ENCODE measurements at places on chromosomes 3 and 15.

- DNase-seq: no peak
Measured at GRCh38 chr15:63465104-63465503, 39.3 kb upstream of the USP3 start.

GRCh38 chr3:12486916-12487315, 2.6 kb downstream of the TSEN2 start:
- no peak for DNase-seq

GRCh38 chr3:56919137-56919796, 117.5 kb upstream of the ARHGEF3 start:
- no peak for DNase-seq

DNA sequence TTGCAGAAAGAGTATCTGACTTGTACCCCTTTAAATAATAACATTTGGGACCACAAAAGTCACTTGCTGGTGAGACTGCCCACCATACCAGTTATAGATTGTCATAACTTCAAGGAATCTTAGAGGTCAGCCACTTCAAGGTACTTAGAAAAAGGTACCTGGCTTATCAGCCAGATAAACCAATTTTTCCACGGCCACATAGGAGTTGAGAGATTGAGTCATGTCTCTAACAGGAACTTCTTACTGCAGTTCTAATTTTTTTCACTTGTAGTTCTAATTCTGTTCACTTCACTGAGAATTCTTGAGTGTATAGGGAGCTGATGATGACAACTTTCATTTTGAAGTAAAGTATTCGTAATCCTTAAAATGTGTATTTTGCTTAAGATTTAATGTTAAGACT, 317.1 kb upstream of the CBLB start:
- DNase-seq: no peak

DNA sequence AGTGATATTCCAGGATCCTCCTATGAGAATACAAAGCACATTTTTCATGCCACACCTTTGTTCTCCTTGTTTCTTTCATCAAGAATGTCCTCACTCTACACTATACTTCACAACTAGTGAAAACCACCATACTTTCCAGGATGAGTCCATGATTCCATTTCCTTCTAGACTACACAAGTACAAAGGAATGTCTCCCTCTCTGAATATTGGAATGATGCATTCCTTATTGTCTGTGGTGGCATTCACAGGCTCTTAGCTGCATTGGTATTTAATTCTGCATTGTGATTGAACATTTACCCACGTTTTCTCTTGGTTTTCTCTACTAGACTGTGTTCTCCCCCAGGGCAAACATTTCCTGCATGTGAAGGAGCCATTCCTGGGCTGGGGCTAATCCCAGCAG, 217.5 kb downstream of the RAP2B start:
- no peak for DNase-seq

GRCh38 chr3:104856741-104857140, 510.0 kb upstream of the ALCAM start:
- DNase-seq: no peak

- DNase-seq: no peak
Measured at GRCh38 chr3:149892371-149892770, 78.3 kb downstream of the PFN2 start.

DNA sequence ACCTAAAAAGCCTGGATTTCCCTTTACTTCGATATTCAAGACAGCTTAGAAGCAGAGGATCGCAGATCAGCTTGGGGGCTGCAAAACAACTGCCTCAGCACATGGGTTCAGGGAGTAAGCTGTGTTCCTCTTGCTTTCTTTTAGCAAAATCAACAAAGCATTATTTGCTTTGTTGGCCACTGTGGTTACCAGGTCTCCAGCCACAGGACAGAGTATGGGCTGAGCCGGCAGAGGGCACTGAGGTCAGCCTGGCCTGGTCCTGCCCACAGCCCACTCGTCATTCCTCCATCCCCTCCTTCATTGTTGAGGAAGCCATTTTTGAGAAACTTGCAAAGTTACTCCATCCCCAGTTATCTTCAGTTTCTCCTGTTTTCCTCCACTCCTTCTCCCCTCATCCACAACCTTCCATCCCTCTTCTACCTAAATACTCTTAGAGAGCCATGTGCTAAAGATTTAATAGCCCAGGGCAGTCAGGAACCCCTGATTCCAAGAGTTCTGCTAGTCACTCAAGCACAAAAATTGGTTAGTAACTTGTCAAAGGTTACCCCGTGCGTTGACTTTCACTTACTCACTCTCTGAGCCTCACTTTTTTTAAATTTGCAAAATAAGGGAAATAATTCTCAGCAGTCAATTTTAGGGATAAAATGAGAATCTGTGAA, 60.0 kb upstream of the HES1 start:
- DNase-seq: peak; percentile 87

- DNase-seq: peak; percentile 18
Measured at GRCh38 chr3:15649858-15650257, 48.3 kb downstream of the BTD start.

DNA sequence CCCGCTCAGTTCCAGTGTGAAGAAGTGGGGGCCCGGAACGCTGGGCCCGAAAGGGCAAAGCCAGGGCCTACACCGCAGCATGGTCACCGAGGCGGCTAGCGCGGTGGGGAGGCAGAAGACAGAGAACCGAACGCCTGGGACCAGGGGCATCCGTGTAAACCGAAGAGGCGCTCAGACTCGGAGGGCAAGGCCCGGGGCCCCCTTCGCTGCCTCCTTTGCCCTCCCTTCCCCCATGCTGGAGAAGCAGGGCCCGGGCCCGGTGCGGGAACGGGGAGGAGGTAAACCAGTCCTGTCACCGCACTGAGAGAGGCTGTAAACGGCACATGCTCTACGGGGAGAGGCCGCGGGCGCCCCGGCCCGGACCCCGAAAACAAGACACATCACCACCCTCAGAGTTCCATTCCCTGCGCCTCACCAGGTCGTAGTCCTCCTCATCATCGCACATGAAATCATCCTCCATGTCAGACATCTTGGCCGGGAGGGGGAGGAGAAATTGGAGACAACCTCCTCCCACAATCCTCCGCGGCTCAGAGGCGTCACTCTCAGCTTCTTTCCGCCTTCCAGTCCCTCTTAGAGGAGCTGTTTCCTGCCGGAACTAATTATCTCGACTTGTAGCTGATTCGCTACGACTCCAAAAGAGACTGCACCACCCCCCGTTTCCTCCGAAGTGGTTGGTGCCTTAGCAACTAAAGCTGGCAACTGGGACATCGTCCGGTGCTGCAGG, at the start of gene COPS2:
Gene COPS2, minus strand, starts transcription at position 490 of the 724 bp plus-strand sequence. Its CDS starts 21 bp downstream, at position 469.
- DNase-seq: peak; percentile 98

GRCh38 chr3:194253270-194253669, 97.9 kb downstream of the CPN2 start:
- DNase-seq: no peak

- no peak for DNase-seq
Measured at GRCh38 chr3:32282578-32283154, 44.2 kb downstream of the CMTM8 start.

- no peak for DNase-seq
Measured at GRCh38 chr3:94587291-94587690, 524.4 kb downstream of the NSUN3 start.

DNA sequence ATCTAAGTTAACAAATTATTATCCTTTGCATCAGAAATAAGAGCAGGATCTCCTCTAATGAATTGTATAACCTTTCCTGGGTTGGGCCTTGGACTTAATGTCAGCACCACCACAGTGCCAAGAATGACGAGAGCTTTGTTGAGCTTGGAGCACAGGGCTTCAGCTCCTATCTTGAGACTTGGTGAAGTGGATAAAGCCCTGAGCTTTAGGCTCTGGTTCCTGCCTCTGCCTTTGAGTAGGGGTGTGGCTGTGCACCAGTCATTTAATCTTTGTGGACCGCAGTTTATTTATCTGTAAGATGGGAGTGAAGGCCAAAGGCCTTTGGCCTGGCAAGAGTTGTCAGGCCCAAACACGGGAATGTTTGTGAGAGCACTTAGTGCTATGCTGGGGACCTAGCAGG, 162.2 kb downstream of the VGLL4 start:
- no peak for DNase-seq

GRCh38 chr3:18208856-18209255, 216.3 kb downstream of the SATB1 start:
- no peak for DNase-seq

GRCh38 chr15:44536302-44536961, 515 bp upstream of the EIF3J start:
- peak; percentile 83 for DNase-seq

DNA sequence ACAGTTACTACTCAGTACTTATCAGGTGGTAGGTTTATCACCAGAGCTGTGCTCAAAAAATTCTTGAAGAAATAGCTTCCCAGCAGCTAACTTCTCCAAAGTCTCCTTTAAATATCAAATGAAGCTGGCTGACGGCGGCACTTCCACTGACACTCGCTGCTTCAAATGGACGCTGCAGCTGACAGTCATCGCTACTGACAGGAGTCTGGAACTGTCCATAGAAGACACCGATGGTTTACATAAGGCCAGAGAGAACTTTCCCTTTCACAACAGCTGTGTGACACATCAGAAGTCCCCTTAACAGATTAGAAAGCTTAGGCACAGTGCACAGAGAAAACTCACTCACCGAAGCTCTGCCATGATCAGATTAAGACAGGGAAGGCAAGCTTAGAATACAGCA, 270.2 kb downstream of the SHOX2 start:
- DNase-seq: no peak

- DNase-seq: no peak
Measured at GRCh38 chr3:25019506-25019905, 408.6 kb upstream of the RARB start.

DNA sequence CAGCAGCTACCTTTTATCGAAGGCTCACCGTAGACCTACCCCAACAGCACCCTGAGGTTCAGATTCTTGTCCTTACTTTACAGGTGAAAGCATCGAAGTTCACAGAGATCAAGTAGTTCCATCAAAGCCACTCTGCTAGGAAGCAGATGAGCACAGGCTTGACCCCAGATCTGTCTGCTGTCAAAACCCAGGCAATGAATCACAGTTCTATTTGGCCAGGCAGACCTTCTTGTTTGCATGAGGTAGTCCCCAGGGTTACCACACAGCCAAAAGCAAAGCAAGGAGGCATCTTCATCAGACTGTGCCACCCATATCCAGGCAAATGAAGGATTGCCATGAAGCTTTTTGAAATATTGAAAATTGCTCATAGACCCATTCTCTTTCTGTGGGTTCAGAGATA, 33.0 kb downstream of the HES1 start:
- no peak for DNase-seq

DNA sequence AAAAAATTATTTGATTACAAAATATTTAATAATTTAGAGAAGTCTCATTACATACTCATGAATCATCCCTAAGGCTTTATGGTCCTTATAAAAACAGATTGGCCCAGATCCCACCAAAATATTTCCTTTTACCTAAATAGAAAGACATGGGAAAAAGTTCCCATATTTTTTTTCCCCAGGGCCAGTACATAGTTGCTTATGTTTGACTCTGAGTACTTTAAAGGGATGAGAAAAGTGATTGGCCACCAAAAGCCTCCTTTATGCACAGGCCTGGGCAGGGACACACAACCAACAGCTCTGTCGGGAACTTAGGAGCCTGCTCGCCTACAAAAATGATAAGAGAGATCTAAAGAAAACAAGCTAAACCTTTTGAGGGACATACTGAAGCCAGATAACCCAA, 22.3 kb downstream of the KCNAB1 start:
- DNase-seq: no peak

GRCh38 chr3:123694366-123695087, 109.7 kb upstream of the HACD2 start:
- DNase-seq: no peak

GRCh38 chr3:196418601-196419000, 13.6 kb downstream of the UBXN7 start:
- DNase-seq: no peak

DNA sequence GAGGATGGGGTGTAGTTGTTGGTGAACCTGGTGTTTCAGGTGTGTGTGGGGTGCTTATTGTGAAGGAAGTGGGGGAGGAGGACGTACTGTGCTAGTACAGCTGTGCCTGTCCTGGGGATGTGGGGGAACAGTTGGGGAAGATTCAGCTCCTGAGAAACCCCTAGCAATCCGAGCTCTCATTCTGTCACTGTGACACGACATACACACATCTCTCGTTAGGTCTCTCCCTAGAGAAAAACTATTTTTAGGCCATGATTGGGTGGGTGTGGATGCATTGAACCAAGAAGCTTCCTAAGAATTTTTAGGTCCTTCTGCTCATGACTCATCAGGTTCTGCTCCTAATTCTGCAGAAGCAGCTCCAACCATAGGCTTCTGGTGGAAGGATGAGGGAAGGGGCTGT, 54.3 kb downstream of the SLC30A4 start:
- no peak for DNase-seq

DNA sequence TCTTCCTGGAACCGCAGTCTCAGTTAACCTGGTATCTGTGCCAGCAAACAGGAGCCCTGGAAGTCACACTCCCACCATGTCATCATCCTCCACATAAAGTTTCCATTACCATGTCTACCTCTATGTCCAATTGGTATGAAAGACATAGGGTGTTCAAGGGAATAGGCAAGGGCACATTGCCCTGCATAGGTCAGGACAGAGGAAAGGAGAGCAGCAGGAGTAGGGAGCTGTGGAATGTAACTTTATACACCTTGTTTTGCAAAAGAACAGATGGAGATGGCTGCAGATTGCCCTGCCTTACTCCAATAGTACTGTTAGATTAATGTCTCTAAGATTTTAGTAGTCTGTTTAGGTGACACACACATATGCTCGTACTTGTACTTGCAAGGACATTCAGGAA, 1056.4 kb downstream of the NTRK3 start:
- DNase-seq: no peak

DNA sequence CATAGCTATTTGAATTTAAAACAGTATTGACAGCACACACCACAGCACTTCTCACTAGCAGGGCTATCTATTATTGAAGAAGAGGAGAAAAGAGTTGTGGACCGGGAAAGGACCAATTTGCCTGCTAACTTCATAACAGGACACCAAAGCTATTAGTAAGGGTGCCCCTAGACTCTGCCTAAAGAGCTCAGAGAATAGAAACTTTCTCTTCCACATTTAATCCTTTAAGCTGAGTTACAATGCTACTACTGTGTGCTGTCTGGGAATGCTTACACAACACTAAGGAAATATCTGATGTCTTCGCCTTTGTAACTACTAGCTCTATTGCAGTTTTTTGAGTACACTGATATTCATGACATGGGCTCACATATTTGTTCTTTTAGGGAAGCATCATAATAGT, 13.5 kb upstream of the AADAC start:
- no peak for DNase-seq

- peak; percentile 63 for DNase-seq
Measured at GRCh38 chr3:112134335-112135124, 1.5 kb upstream of the GCSAM start.

- DNase-seq: no peak
Measured at GRCh38 chr15:76313731-76314130, 2.5 kb upstream of the ETFA start.

GRCh38 chr15:89051875-89052274, 36.4 kb upstream of the ABHD2 start:
- no peak for DNase-seq

DNA sequence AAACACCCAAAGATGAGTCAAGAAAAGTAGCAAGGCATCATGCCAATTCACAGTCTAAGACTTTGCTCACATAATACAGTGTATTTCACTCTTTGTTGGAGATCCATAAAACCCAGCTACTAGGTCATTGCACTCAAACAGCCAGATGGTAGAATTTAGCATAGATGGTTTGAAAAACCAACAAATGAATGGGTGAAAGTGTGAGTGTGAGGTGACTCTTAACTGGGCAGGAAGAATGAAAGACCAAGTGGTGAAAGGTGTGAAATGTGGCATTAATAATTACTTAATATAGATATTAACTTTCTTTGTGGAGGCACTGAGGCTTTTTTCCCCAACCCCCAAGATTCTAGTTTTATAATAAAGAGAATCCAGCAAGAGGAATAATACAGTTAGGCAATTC, 159.5 kb downstream of the SQOR start:
- no peak for DNase-seq

GRCh38 chr3:175029828-175030227, 170.7 kb downstream of the NAALADL2 start:
- no peak for DNase-seq

GRCh38 chr3:26579116-26579515, 43.5 kb upstream of the LRRC3B start:
- DNase-seq: no peak
